ENCODE measurements at places on chromosomes 16 and 17.

- H3K4me3 ChIP-seq, result no peak overlapping the region
- peaks cover 14% of the 10 kb centered on the region for H3K27me3 ChIP-seq
- no peaks in the 10 kb centered on the region for H3K36me3 ChIP-seq
- DNase-seq, result no peak
Measured at GRCh38 chr16:1349351-1349750, 2.3 kb downstream of the TSR3 start.

DNA sequence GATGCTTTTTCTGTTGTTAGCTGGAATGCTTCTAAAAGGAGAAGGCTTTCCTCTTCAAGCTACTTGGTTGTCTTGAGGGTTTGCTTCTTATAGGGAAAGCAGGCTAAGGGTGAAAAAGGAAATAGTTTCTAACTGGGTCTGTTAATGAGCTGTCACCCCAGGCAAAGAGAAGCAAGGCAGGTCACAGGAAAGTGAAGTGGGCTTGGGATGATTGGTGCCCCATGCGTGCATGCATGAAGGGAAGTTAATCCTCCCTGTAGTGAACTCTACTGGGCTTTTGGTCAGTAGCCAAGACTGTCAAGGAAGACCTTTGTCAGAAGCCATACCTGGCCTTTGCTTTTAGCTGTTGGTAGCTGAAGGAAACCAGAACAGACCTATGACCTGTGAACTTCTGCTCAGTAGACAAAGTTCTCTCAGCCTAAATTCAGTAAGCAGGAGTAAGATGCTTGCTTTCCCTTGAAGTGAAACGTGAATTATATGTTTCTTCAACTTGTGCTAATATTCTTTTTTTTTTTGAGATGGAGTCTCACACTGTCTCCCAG, 16.5 kb downstream of the TENT4B start:
- peaks cover 10% of the 10 kb centered on the region for H3K36me3 ChIP-seq
- H3K4me1 ChIP-seq, result peaks cover 35% of the 10 kb centered on the region
- H3K27me3 ChIP-seq, result no peaks in the 10 kb centered on the region
- H3K4me3 ChIP-seq, result no peak overlapping the region

DNA sequence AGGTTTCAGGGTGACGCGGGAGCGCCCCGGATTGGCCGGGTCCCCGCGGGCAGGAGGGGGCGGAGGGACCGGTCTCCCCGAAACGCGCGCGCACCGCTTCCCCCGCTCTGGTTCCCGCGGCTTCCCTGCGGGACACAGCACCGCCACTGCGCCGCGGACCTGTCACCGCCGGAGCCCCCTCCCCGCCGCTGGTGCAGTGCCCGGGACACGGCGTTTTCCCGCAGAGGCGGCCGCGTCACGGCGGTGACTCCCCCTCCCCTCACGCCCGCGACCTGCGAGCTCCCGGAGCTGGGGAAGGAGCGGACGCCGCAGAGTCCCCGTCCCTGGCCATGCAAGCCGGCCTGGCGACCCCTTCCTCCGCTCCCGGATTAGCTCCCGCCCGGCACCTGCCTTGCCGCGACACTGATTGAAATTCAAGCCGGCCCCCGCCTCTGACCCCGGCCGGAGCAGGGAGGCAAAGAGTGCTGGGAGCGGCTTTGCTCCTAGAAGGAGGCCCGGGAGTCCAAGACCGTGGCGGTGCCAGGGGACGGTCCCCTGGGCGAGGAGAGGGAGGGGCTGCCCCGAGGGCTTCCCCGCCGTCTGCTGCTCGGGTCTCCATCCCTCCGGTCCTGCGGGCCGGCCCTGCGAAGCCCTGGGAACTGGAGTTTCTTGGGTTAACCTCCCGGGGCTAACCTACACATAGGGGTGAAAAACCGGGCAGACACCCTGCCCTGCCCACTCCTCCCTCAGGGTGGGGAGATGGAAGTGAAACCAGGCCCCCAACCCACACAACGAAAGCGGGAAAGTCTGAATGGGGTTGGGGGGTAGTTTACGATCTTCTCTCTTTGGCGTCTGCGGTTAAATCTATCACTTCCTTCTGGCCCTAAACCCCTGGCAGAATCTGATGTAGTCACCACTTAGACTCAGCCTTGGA, 1.0 kb downstream of the RHBDL3 start:
- H3K27me3 ChIP-seq, result peaks cover 81% of the 10 kb centered on the region
- no peak overlapping the region for H3K27ac ChIP-seq
- DNase-seq, result peak; percentile 79
- H3K36me3 ChIP-seq, result no peaks in the 10 kb centered on the region
- peak overlapping the region; percentile 77 for H3K4me3 ChIP-seq
- peaks cover 46% of the 10 kb centered on the region for H3K4me1 ChIP-seq

GRCh38 chr16:61829631-61830030, 206.6 kb downstream of the CDH8 start:
- H3K27me3 ChIP-seq, result no peaks in the 10 kb centered on the region
- no peak overlapping the region for H3K27ac ChIP-seq
- DNase-seq, result no peak
- no peaks in the 10 kb centered on the region for H3K36me3 ChIP-seq

GRCh38 chr17:65604070-65604469, 42.6 kb upstream of the AXIN2 start:
- peaks cover 37% of the 10 kb centered on the region for H3K4me1 ChIP-seq
- no peak for DNase-seq
- H3K4me3 ChIP-seq, result no peak overlapping the region
- H3K36me3 ChIP-seq, result no peaks in the 10 kb centered on the region

- peaks cover 4% of the 10 kb centered on the region for H3K27me3 ChIP-seq
- no peaks in the 10 kb centered on the region for H3K36me3 ChIP-seq
- H3K4me1 ChIP-seq, result peaks cover 71% of the 10 kb centered on the region
- no peak overlapping the region for H3K4me3 ChIP-seq
- DNase-seq, result no peak
Measured at GRCh38 chr17:48006936-48007709, 30.5 kb downstream of the COPZ2 start.

- no peaks in the 10 kb centered on the region for H3K36me3 ChIP-seq
- H3K27me3 ChIP-seq, result peaks cover 38% of the 10 kb centered on the region
- DNase-seq, result peak; percentile 28
- H3K4me3 ChIP-seq, result no peak overlapping the region
- H3K27ac ChIP-seq, result no peak overlapping the region
Measured at GRCh38 chr16:84278968-84279367, 15.7 kb upstream of the WFDC1 start.

GRCh38 chr16:74321356-74321755, 24.7 kb downstream of the PSMD7 start:
- H3K27me3 ChIP-seq, result no peaks in the 10 kb centered on the region
- peaks cover 29% of the 10 kb centered on the region for H3K36me3 ChIP-seq
- no peak for DNase-seq
- peaks cover 14% of the 10 kb centered on the region for H3K4me1 ChIP-seq

GRCh38 chr17:5942687-5943086, 127.5 kb upstream of the WSCD1 start:
- peak overlapping the region; percentile 55 for H3K27ac ChIP-seq
- H3K27me3 ChIP-seq, result peaks cover 12% of the 10 kb centered on the region
- H3K4me3 ChIP-seq, result no peak overlapping the region
- peaks cover 5% of the 10 kb centered on the region for H3K36me3 ChIP-seq
- no peak for DNase-seq
- peaks cover 21% of the 10 kb centered on the region for H3K4me1 ChIP-seq

- no peak for DNase-seq
- H3K4me3 ChIP-seq, result peak overlapping the region; percentile 78
- H3K27me3 ChIP-seq, result peaks cover 29% of the 10 kb centered on the region
- peak overlapping the region; percentile 99 for H3K27ac ChIP-seq
- peaks cover 9% of the 10 kb centered on the region for H3K36me3 ChIP-seq
Measured at GRCh38 chr16:56930486-56931270, 1.3 kb upstream of the HERPUD1 start.

DNA sequence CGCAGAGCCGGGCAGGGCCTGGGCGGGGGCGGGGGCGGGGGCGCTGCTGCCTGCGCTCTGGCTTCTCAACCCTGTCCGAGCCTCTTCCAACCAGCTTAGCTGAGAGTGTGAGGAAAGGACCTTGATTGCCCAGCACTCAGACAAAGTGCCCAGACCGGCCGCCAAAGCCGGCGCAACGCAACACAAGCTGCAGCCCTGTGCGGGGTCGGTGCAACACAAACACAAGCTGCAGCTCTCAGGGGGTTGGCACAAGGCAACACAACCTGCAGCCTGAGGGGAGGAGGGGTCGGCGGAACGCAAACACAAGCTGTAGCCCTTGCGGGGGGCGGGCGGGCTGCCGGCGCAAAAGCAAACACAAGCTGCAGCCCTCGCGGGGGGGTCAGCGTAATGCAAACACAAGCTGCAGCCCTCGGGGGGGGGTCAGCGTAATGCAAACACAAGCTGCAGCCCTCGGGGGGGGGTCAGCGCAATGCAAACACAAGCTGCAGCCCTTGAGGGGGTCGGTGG, 60.0 kb downstream of the KLHDC4 start:
- H3K4me1 ChIP-seq, result peaks cover 48% of the 10 kb centered on the region
- H3K27ac ChIP-seq, result no peak overlapping the region
- H3K4me3 ChIP-seq, result peak overlapping the region; percentile 38
- H3K36me3 ChIP-seq, result peaks cover 20% of the 10 kb centered on the region
- H3K27me3 ChIP-seq, result peaks cover 3% of the 10 kb centered on the region

DNA sequence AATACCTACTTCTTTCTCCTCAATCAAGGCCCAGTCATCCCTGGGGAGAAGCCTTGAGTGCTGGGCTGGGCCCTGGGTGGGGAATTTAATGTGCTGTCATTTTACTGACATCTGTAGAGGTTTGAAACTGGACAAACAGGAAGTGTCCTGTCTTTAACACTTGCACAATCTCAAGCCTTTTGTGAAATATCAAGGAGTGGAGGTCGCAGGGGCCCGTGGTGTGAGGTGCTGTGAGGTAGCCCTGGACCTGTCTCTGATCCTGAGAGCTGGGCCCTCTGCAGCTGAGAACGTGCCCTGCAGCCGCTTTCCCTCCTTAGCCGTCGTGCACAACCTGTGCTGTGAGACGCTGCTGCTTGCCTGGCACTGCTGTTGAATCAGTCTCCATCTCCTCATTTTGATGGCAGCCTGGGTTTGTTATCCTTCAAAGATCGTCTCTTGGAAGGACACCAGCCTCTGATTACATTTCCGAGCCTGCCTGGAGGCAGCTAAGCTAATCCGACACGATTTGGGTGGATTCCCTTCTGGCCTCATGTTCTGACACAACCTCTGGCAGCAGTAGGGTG, 29.9 kb downstream of the SMARCE1 start:
- H3K36me3 ChIP-seq, result no peaks in the 10 kb centered on the region
- peaks cover 48% of the 10 kb centered on the region for H3K27me3 ChIP-seq
- DNase-seq, result no peak
- peaks cover 12% of the 10 kb centered on the region for H3K4me1 ChIP-seq

GRCh38 chr17:75260641-75261335, 618 bp downstream of the GGA3 start:
- peaks cover 3% of the 10 kb centered on the region for H3K27me3 ChIP-seq
- peak overlapping the region; percentile 96 for H3K4me3 ChIP-seq
- DNase-seq, result no peak
- peaks cover 18% of the 10 kb centered on the region for H3K36me3 ChIP-seq
- peaks cover 45% of the 10 kb centered on the region for H3K4me1 ChIP-seq
- H3K27ac ChIP-seq, result peak overlapping the region; percentile 100

GRCh38 chr16:89237733-89238132, 20.2 kb downstream of the ZNF778 start:
- DNase-seq, result no peak
- peaks cover 9% of the 10 kb centered on the region for H3K4me1 ChIP-seq
- H3K36me3 ChIP-seq, result peaks cover 42% of the 10 kb centered on the region
- H3K4me3 ChIP-seq, result no peak overlapping the region
- peaks cover 9% of the 10 kb centered on the region for H3K27me3 ChIP-seq

GRCh38 chr16:70269471-70269870, 17.7 kb upstream of the EXOSC6 start:
- H3K4me3 ChIP-seq, result no peak overlapping the region
- H3K27ac ChIP-seq, result no peak overlapping the region
- no peak for DNase-seq
- H3K4me1 ChIP-seq, result no peaks in the 10 kb centered on the region
- peaks cover 80% of the 10 kb centered on the region for H3K36me3 ChIP-seq
- peaks cover 3% of the 10 kb centered on the region for H3K27me3 ChIP-seq

DNA sequence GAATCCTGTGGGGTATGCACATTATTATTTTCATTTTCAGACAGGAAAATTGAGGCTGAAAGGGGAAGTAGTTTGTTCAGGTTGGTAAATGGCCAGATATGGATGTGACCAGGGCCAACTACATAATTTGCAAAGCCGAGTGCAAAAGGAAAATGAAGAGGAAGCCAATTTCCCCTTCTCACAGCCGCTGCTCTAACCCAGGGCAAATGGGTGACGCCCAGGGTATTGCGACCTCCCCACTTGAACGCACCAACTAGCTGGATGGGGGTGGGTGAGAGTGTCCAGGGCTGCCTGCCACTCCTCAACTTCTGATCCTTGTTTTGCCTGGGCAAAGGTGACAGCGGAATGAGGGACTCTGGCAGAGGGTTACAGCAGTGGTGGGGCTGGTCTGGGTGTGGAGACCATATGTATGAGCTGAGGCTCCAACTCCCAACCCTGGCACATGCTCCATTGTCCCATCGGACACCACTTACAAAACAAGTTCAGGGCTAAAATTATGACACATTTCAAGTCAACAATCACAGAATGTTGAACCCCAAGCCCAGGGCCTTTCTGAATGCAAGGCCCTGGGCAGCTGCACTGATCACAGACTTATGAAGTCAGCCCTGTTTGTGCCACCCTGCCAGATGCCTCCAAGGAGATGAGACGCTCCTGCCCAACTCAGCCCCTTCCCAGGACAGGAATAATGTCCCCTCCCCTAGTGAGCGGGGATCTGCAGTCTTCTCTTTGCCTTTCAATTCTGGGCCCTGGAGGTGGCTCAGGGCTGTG, 1.7 kb downstream of the ANKRD40CL start:
- no peak for DNase-seq
- peaks cover 10% of the 10 kb centered on the region for H3K27me3 ChIP-seq
- H3K27ac ChIP-seq, result peak overlapping the region; percentile 7
- H3K36me3 ChIP-seq, result no peaks in the 10 kb centered on the region

DNA sequence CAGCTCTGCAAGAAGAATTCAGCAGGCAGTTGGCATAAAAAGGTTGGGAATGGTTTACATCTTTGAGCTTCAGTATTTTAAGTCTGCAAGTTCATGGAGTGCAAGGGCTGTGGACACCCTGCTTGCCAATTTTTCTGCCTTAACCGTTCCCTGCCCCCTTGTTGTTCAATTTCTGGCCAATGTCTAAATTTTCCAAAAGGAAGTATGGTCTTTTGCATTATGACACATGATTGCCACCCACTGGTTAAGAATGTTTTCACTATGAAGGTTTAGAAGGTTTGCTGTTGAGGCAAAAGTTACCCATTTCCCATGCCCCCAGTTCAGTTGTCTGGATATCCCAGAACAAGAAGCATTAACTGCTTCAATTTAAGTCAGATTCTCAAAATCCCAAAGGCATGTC, 441.9 kb downstream of the CDH13 start:
- no peak overlapping the region for H3K27ac ChIP-seq
- no peak for DNase-seq

GRCh38 chr16:65681406-65681805, 559.5 kb upstream of the CDH11 start:
- peaks cover 9% of the 10 kb centered on the region for H3K4me1 ChIP-seq
- DNase-seq, result no peak
- peaks cover 4% of the 10 kb centered on the region for H3K27me3 ChIP-seq

- H3K36me3 ChIP-seq, result no peaks in the 10 kb centered on the region
- peaks cover 32% of the 10 kb centered on the region for H3K27me3 ChIP-seq
- H3K4me1 ChIP-seq, result no peaks in the 10 kb centered on the region
- H3K27ac ChIP-seq, result no peak overlapping the region
- H3K4me3 ChIP-seq, result no peak overlapping the region
Measured at GRCh38 chr17:31678431-31678830, 180.6 kb downstream of the COPRS start.

GRCh38 chr16:75445298-75445697, 12.0 kb upstream of the CFDP1 start:
- no peaks in the 10 kb centered on the region for H3K4me1 ChIP-seq
- peaks cover 47% of the 10 kb centered on the region for H3K36me3 ChIP-seq
